ENCODE measurements at places on chromosomes 2 and 18.

DNA sequence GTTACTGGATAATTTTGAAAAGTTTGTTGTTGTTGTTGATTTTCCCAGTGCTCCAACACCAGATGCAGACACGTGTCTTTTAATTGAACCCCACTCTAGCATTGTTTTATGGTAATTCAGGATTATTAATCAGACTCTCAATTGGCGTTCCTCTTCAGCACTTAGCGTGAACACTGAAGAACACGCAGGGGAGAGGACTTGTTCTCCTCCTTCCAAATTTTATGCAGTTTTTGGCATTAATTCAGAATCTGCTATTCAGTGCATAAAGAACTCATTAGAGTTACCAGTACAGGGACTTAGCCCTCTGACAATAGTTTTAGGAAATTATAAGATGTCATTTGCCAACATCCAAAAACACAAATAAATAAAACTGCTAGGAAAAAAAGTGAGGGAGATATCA, 75.5 kb downstream of the SNTG2 start:
- no peak for DNase-seq

GRCh38 chr18:23756590-23757436, 67.6 kb downstream of the LAMA3 start:
- no peak for DNase-seq

DNA sequence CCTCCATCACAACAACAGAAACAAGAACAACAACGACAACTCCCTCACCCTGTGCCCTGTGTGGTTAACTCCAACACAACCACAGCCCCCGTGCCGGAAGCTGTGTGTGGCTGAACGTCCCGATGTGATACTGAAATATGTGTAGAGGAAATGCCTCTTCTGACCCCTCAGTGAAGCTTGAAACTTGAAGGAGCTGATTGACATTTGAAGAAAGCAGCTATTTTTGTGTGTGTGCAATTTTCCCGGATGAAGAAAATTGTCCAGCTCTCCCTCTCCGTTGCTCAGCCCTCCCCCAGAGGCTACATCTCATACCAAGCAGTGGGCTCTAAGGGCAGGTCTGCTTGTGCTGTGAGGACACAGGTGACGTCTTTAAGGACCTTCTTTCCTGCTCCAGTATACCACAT, 173.8 kb downstream of the ICOS start:
- DNase-seq, result no peak

GRCh38 chr2:120631236-120631635, 104.4 kb upstream of the GLI2 start:
- no peak for DNase-seq

GRCh38 chr18:64806232-64806631, 657.3 kb upstream of the LINC00305 start:
- DNase-seq, result no peak

DNA sequence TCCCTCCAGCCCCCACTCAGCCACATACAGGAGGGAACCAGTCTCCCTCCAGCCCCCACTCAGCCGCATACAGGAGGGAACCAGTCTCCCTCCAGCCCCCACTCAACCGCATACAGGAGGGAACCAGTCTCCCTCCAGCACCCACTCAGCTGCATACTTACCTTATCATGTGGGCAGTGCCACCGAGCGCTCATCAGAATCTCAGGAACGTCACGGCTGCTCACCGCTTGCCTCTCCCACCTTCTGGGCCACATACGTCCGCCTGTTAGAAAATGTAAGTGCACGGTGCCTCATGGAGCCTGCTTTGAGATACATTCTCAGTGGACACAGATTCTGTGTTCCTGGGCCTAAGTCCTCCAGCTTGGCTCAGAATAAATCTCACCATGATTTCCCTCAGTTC, 124.8 kb downstream of the PXDN start:
- DNase-seq, result no peak

- no peak for DNase-seq
Measured at GRCh38 chr2:23537991-23538390, 153.0 kb downstream of the KLHL29 start.

GRCh38 chr2:210997373-210997772, 441.0 kb downstream of the CPS1 start:
- no peak for DNase-seq

DNA sequence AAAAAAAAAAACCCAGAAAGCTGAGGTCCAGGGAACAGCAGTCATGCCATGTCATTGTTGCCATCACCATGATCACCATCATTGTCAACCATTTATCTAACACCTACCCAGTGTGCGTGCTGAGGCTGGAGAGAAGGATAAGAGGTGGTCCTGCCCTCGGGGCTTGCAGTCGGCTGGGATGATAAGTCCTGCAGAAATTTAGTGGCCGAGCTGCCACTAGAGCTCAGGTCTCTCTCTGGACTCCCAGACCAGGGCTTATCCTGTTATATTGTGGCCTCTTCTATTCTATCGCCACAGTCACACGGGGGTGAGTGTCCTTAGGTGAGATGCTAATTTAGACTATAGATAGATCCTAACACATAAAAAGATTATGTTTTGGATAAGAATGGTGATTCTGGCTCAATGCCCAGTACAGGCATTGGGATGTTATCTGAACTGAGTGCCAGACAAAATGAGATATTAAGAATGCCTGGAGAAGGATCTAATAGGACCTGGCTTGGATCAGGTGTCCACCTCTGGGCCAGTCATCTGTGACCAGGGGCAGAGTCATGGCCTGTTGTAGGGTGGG, 43.2 kb upstream of the YWHAQ start:
- no peak for DNase-seq

DNA sequence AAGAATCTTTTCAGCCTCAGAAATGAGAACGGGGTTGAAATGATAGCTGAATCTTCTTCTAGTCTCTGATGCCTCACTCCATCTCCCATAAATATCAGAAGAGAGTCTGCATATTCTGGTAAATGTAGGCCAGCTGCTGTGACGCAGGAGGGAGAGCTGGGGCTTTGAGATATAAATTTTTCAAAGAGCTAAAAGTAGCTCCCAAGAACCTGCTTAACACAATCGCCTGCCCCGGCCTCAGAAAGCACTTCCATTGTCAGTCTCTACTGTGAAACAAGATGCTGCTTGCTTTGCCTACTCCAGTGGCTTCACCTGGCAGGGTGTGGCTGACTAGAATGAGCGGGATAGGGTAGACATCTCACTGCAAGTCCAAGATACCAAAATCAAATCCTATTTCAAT, 105.0 kb upstream of the CCDC150 start:
- no peak for DNase-seq

DNA sequence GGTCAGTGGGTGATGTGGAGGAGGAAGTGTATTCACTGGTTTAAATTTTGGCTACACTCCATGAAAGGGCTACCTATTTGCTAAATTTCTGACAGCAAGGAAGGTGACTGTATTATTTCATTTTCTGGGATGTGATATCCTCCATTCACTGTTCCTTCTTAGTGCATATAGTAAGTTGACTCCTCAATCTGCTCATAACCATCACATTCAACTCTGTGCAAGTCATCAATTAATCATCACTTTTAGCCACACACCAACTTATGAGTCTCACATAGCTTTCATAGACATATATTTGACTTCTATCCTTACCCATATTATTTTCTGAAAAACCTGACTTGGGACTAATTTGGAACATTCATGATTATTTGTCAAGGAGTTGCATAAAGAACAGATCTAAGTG, 16.9 kb downstream of the KLHL41 start:
- DNase-seq, result no peak

- DNase-seq, result no peak
Measured at GRCh38 chr18:59996370-59996966, 96.7 kb downstream of the PMAIP1 start.

DNA sequence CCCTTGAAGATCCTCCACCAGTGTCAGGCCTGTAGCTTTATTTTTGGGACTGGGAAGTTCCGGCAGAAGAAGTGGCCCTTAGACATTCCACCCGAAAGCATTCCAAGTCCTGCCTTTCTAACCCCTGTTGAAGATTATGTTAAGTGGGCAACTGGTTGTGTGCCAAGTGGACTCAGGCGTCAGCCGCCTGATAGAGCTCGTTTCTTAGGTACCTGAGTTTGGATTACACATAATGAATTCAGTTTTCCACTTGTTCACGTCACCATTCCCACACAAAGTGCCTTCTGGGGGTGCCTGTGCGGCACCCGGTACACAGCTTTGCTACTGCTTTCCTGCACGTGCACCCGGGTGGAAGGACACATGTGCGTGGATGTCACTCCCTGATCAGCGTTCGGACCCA, 156.5 kb downstream of the PTGR3 start:
- no peak for DNase-seq

- no peak for DNase-seq
Measured at GRCh38 chr2:98489971-98490962, 45.6 kb downstream of the INPP4A start.

All from GF-D8 (cell line).